Stimulated activated CD8-positive, alpha-beta memory T cell treated with anti-CD3 and anti-CD28 coated beads, Interleukin-15, amount 100 ng/mL, for 24 hours (primary cell): ENCODE measurements at places on chromosomes 3 and 15.
A peak's percentile ranks its signal among the peaks of the same experiment; 100 is the strongest.

GRCh38 chr15:84816694-84817465, at the start of gene ALPK3:
Gene ALPK3, plus strand, starts transcription at chr15:84817356. Its CDS starts 97 bp downstream, at chr15:84817453.
- no peak for DNase-seq

DNA sequence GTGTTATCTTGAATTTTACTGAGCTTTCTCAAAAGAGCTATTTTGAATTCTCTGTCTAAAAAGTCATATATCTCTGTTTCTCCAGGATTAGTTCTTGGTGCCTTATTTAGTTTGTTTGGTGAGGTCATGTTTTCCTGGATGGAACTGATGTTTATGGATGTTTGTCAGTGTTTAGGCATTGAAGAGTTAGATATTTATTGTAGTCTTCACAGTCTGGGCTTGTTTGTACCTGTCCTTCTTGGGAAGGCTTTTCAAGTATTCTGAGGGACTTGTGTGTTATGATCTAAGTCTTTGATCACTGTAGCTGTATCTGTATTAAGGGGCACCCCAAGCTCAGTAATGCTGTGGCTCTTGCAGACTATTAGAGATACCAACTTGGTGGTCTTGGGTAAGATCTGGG, 10.6 kb upstream of the RAD51 start:
- no peak for DNase-seq

DNA sequence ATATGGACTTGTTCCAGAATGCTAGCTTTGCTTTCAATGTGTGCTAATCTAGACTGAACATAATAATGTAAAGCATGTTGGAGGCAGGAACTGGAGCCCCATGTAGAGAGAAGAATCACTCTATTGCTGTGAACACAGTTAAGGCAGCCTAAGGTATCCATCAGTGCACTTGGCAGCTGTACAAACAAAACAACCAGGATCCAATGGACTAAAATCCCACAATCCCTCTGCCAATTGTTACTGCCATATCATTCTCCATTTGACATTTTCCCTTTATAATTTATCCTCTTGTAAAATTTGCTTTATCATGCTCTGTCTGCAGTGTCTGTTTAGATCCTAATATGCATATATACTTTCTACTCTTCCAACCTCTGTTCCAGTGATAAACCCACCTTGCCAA, 756.8 kb upstream of the LMCD1 start:
- no peak for DNase-seq

- no peak for DNase-seq
These were observed 56.0 kb upstream of the FLNB start for GRCh38 chr3:57952208-57952631.

DNA sequence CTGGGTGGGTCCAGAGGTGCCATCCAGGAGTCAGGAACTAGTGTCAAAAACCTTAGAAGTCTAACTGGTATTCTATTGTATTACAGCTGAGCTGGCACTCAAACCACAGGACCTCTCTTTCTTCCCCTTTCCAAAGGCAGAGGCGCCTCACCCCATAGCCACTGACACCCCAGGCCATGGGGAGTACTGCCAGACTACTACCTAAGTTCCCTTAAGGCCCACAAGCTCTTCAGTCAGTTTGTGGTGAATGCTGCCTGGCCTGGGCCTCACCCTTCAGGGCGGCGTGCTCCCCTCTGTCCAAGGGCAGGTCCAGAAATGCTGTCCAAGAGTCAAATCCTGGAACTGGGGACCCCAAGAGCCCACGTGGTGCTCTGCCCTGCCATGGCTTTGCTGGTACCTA, 43.0 kb upstream of the FGF7 start:
- no peak for DNase-seq

- DNase-seq: no peak
These were observed 209.8 kb downstream of the TNIK start for GRCh38 chr3:171250444-171250843.

GRCh38 chr3:173911446-173911845, 513.9 kb downstream of the NLGN1 start:
- no peak for DNase-seq

GRCh38 chr3:15007681-15008141, 57.4 kb downstream of the MRPS25 start:
- no peak for DNase-seq

DNA sequence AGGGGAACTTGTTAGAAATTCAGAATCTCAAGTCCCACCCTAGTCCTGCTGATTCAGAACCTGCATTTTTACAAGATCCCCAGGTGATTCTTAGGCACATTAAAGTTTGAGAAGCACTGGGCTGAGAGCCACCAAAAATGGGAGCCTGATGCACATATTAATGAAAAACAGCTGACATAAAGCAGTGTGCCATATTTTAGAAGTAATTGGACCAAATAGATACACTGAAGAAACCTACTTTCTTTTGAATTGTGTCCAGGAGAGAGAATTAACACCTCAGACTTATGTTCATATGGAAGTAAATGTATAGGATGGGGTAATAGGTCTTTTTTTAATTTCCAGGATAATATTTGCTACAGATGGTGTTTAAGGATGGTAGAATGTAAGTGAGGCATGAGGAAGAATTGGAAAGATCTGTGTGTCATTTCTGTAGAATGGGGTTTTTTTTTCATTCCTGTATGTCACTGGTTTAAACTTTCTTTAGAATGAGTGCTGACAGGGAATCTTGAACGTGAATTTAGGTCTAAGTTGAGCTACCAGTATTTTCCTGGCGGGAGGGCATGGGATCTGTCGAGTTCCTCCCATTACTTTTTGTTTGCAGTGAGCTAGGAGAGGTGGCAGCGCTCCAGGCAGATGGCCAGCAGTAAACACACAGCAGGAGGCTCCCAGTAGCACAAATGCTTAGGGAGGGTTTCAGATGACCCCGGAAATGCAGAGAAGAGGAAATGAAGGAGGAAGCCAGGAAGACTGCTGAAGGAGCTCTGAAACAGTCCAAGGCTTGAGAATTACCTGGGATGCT, 185.6 kb downstream of the PLCL2 start:
- DNase-seq: no peak

- DNase-seq: no peak
These were observed 58.6 kb downstream of the UACA start for GRCh38 chr15:70704731-70705130.

DNA sequence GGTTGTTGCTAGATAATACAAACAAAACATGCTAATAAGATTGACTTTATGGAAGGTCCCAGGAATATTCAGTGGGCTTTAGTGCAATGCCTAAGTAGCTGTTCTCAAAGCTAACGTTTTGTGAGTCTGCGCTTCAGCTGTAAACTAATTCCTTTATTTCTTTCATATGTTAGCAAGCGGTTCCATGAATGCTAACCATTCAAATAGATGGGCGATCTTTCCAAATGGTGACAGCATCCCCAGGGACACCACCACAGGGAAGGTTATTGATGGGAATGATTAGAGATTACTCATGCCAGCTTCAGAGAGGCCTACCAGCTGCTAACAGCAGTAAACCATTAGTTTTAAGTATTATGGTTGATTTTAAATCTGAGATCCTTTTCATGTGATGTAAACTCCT, 405.7 kb upstream of the MCTP2 start:
- DNase-seq: no peak

DNA sequence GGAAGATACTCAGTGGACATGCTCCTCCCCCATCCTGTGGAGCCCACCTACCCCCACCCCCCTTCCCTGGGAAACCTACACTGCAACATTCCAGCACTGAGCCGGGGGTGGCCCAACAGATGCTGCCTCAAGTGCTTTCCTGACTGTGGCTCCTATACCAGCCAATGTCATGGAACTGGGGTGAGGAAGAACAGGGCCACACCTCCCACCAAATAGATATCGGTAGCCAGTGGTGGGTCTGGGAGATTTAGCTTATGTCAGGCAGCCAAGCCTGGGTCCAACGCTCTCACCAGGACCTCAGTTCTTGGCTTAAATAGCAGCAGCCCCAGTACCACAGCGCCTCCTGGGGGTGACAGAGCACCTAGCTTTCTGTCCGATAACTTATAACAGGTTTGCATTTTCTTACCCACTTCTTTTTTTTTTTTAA, 30.3 kb downstream of the CDC25A start:
- DNase-seq: peak; percentile 14

- no peak for DNase-seq
These were observed 43.4 kb downstream of the HLTF start for GRCh38 chr3:149042789-149043386.
